ENCODE measurements at places on chromosomes 1 and 21.

DNA sequence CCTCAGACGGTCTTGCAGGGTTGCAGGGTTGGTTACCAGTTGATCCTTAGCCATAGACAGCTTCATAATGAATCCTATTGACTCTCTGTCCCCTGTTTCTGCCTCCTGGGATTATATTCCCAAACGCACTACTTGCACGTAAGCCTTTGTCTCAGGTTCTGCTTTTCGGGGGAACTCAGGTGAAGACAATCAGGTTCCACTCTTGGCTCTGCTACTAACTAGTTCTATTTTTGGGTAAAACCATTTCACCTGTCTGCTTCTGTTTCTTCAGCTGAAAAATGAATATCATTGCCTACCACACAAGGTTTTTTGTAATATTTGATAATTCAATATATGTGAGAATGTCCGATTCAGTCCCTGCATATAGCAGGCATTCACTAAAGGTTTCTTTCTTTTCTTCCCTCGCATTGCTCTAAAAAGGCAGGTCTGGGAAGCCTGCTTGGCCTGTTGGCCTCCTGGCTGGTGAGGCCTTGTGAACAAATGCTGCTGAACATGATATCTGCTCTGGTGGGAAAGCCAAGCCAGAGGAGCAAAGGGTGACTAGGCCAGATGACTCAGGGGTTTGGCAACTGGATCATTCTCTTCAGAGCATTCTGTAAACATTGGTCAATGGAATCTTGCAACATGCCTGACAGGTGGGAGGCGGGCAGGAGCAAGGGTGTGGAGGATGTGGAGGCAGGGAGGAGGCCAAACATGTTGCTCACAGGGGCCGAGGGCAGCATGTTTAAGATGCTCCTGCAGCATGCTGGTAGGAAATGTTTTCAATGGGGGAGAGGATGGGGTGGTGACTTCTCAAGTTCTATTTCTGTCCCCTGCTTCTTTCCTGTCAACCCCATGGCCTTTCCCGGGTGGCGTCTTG is 23.8 kb downstream of the IER5 start:
- no peak for DNase-seq

DNA sequence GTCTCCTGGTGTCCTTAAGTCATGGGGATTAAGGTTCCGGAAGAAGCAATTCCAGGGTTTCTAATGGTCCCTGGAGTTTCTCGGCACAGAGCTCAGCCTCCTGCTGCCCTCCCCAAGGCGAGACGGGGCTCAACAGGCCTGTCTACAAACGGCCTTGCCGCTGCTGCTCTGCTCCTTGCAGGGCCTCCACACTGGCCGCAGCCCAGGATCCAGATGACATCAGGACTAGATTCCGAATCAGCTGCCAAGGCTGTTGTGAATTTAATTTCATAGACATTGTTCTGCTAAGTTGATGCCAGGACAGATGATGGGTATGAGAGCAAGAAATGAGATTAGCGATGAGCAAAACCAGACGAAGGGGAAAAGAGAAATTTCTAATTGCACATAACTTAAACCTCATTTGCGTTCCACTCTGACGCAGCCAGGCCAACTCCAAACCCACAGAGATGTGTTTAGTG is 103.6 kb upstream of the BACE2 start:
- DNase-seq, result peak; percentile 88

DNA sequence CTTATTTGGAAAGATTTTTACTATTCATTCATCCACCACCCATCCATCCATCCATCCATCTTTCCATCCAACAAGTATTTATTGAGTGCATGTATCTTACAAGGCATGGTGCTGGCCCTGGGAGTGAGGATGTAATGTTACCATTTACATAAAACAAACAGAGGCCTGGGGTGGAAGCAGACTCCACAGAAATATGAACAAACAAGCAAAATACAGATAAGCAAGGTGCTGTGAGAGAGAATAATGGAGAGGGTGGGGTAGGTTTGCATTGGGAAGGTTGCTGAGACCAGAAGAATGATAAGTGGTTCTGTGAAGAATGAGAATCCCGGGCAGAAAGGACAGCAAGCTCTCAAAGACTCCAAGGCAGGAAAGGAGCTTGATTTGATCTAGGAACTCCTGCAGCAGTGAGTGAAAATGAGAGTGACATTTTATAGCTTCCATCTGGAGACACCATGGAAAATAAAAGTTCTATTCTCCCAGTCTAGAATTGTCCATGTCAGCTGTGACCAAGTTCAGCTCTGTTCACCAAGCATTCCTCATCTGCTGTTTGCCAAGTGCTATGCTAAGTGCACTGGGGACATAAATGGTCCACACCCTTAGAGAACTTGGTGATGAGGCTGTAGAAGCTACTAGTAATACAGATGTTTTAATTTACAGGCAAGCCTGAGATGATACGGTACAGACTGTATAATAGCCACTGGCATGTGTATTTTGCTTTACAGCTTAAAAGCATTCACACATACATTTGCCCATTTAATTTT is 75.3 kb downstream of the PEX14 start:
- no peak for DNase-seq

DNA sequence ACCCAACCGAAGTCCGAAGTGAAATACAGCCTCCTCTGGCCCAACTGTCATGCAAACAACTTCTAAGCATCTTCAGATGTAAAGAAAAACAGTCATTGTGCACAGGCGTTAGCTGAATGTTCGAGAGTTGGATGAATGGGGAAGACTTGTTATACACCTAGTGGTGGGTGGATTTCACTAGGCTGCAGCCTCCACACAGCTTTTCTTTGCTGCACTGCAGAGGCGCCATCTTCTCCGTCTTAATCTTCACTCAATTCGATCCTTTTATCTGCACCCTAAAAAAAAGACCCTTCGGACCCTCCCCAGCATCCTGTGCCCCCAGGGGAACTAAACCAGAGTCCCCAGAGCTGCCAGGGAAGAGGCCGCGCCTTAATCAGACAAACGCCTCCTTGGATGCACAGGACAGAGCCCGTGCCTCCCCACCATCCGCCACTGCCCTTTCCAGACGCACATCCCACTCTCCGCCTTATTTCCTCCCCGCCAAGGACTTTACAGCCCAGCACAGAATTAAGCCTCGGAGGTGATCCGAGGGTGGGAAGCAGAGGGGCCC is 1.4 kb downstream of the APP start:
- peak; percentile 66 for DNase-seq

DNA sequence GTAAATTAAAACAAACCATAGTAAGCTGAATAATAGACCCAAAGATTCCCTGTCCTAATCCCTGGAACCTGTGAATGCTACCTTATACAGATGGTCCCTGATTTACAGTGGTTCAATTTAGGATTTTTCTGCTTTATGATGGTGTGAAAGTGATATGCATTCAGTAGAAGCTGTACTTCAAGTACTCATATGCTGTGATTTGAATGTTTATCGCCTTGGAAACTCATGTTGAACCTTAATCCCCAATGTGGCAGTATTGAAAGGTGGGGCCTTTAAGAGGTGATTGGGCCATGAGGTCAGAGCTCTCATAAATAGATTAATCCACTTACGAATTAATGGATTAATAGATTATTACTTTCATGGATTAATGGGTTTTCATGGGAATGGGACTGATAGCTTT is 10.6 kb upstream of the RRP15 start:
- no peak for DNase-seq

GRCh38 chr1:18496497-18497235 is 15.9 kb downstream of the KLHDC7A start:
- DNase-seq, result no peak

DNA sequence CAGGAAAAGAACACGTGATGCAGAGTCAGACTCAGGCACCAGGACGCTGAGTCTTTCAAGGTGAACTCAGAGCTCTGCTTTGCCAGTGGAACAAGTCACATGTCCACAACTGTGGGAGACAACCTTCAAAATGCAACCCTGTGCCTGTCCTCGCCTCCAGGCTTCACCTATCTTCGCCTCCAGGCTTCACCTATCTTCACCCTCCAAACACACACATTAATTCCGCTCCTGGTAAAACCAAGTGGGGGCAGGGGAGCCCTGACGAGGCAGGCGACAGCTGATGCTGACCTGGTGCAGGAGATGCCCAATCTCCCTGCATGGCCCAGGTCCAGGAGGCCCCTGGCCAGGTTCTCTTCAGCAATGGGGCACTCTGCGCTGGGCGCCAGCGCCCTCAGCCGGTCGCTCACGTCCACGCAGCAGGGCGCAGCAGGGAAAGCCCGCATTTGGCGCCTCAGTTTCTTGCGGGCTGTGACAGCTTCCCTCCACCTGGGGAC is 28.0 kb upstream of the LSS start:
- DNase-seq, result no peak

- no peak for DNase-seq
Observed at GRCh38 chr1:228284148-228284495, 76.3 kb downstream of the OBSCN start.

DNA sequence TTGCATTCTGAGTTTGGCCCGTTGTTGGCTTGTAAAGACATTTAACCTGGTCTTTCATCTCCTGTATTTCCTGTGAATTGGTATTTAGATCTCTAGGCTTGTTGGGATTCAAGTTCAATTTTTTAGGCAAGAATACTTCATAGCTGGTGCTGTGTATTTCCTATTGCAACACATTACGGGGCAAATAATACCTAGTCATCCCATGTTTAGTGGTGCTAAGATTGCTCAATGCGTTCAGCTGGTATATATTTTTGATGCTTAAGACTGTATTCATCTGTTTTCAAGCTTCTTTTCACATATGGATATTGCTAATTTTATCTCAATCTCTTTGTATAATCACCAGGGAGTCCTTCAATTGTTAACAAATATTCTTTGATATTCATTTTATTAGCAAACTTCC is 87.5 kb upstream of the ZBTB18 start:
- no peak for DNase-seq

GRCh38 chr1:161440312-161440894 is 64.9 kb upstream of the FCGR2A start:
- DNase-seq, result peak; percentile 70

DNA sequence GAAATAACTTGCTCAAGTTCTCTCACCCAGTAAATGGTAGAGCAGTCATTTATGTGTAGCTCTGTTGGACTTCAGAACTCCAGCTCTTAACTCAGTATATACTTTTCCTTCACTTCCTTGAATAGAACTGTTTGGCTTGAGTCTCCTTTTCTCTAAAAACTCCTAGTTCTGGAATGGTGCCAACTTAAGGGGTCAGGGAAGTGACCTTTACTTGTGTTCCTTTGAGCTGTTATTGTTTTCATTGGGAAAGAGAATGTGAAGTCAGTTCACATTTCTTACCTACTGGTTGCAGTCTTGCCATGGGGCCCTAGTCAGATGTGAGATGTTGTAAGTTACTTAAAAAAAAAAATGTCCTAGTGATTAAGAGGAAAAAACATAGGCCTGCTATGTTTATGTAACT is 77.0 kb upstream of the MACF1 start:
- no peak for DNase-seq

GRCh38 chr1:46568461-46568891 is 17.0 kb upstream of the KNCN start:
- DNase-seq, result no peak

GRCh38 chr1:88877382-88877825 is 14.0 kb downstream of the GTF2B start:
- DNase-seq, result no peak

GRCh38 chr1:53121319-53122172 is 20.9 kb downstream of the SLC1A7 start:
- peak; percentile 92 for DNase-seq

DNA sequence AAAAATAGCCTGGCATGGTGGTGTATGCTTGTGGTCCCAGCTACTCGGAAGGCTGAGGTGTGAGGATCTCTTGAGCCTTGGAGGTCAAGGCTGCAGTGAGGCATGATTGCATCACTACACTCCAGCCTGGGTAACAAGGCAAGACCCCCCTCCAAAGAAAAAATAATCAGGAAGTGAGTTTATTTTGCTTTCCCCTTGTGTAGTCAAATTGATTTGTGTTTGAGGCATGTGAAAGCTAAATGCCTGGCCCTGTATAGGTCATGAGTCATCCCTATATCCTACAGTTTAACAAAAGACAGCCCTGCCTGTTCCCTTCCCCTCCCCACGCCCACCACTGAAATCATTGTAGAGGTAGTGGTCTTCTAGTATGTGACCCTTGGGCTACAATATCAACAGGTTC is 241.4 kb upstream of the JUN start:
- DNase-seq, result no peak

GRCh38 chr1:214192825-214193643 is 87.9 kb upstream of the SMYD2 start:
- no peak for DNase-seq

DNA sequence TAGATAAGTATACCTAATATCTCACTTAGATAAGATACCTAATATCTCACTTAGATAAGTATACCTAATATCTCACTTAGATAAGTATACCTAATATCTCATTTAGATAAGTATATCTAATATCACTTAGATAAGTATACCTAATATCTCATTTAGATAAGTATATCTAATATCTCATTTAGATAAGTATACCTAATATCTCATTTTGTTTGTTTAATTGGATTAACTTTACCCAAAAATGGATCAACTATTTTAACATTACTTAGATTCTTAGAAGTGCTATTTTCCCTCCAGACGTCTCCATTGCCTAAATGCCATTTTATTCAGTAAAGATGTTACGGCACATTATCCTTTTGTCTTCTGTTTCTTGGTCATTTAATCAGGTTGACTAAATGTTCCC is 346.4 kb downstream of the CHRM3 start:
- DNase-seq, result no peak

- no peak for DNase-seq
Observed at GRCh38 chr1:244800821-244801220, 34.6 kb upstream of the COX20 start.

- DNase-seq, result no peak
Observed at GRCh38 chr1:19892129-19892528, 9.9 kb downstream of the OTUD3 start.

GRCh38 chr21:38979271-38980121 is 173.8 kb downstream of the ETS2 start:
- no peak for DNase-seq

DNA sequence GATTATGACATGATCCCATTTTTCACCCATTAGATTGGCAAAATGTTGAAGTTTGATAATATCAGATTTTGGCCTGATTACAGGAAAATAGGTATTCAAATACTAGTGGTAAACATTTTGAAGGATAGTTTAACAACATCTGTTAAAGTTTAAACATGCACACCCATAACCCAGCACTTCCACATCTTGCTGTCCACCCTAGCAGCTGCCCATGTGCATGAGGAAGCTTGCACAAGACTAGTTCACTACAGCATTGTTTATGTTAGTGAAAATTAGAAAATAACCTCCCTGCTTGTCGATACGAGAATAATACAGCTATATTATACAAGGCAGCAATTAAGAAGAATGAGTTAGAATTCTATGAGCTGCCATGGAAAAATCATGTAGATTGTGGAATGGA is 127.6 kb downstream of the C1orf21 start:
- no peak for DNase-seq

- DNase-seq, result peak; percentile 45
Observed at GRCh38 chr1:174800216-174800851, 199.4 kb upstream of the CACYBP start.
